Endothelial cell of umbilical vein (primary cell): ENCODE measurements at places on chromosomes 7 and 10. TPM values are rescaled to one million over a fixed set of nuclear protein-coding genes. Genes with fewer than 3 reads are reported as not detected.
A peak's percentile ranks its signal among the peaks of the same experiment; 100 is the strongest.

The SPDYE2B gene
- not detected in 2 replicates for total RNA-seq

The ARL5B gene
- 19.1 and 19.4 TPM in 2 replicates for total RNA-seq

The GIMAP2 gene
- total RNA-seq: 26.2 and 27.9 TPM in 2 replicates

DNA sequence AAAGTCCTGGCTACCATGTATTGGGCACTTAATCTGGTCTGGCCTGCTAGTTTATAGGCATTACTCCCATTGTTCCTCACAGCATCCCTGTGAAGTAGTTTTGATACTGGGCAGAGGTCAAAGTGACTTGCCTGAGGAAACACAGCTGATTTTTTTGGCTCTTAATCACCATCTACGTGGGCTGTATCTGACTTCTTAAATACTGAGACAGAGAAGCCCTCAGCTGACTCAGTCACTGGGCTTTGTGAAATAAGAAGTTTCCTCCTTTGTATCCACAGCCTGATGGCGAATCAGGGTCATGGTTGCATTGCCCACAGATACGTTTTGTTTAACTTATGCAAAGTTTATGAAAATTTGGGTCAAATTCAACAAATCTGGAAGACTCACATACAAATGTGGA lies 13.2 kb downstream of the TACR2 start:
- H3K27ac ChIP-seq: no peak overlapping the region
- peaks cover 6% of the 10 kb centered on the region for H3K4me1 ChIP-seq
- no peak overlapping the region for H3K4me3 ChIP-seq
- DNase-seq: peak; percentile 66
- H3K27me3 ChIP-seq: no peaks in the 10 kb centered on the region
- H3K36me3 ChIP-seq: peaks cover 6% of the 10 kb centered on the region

DNA sequence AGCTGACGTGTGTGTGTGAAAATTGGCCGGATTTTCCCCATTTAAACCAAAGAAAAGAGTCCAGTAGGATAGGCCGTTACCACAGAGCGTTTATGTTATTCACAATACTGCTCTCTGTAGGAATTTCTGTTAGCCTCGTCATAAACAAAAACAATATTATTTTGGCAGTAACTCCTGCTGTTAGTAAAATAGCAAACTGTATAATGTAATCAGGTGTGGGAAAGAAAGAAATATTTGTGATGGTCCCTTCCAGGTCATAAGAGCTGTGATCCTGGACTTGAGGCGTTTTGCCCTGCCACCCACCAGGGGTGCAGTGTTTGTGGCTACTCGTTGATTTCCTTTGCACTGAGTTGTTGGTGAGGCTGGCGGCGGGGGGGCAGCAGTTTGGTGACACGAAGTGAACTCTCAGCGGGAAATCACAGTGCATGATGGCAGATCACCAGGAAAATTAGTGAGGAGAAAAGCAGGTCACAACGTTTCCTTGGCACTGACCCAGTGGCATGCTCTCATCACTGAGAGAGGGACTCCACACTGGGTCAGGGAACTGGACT lies 2.8 kb downstream of the EEPD1 start:
- no peaks in the 10 kb centered on the region for H3K36me3 ChIP-seq
- H3K4me3 ChIP-seq: no peak overlapping the region
- H3K27ac ChIP-seq: no peak overlapping the region
- H3K4me1 ChIP-seq: peaks cover 4% of the 10 kb centered on the region
- no peak for DNase-seq

- no peaks in the 10 kb centered on the region for H3K27me3 ChIP-seq
- no peaks in the 10 kb centered on the region for H3K36me3 ChIP-seq
- no peak overlapping the region for H3K4me3 ChIP-seq
- DNase-seq: no peak
- no peaks in the 10 kb centered on the region for H3K4me1 ChIP-seq
Observed at GRCh38 chr10:44689368-44689767, 221.8 kb upstream of the TMEM72 start.

GRCh38 chr7:101718363-101719122 lies 89.4 kb upstream of the MYL10 start:
- H3K27ac ChIP-seq: no peak overlapping the region
- no peaks in the 10 kb centered on the region for H3K4me1 ChIP-seq
- no peaks in the 10 kb centered on the region for H3K36me3 ChIP-seq
- no peak for DNase-seq
- H3K27me3 ChIP-seq: no peaks in the 10 kb centered on the region
- no peak overlapping the region for H3K4me3 ChIP-seq

- no peak overlapping the region for H3K4me3 ChIP-seq
- DNase-seq: peak; percentile 60
- no peaks in the 10 kb centered on the region for H3K36me3 ChIP-seq
- H3K4me1 ChIP-seq: peaks cover 45% of the 10 kb centered on the region
- H3K27ac ChIP-seq: peak overlapping the region; percentile 98
- no peaks in the 10 kb centered on the region for H3K27me3 ChIP-seq
Observed at GRCh38 chr10:31709028-31709427, 219.6 kb downstream of the ARHGAP12 start.

DNA sequence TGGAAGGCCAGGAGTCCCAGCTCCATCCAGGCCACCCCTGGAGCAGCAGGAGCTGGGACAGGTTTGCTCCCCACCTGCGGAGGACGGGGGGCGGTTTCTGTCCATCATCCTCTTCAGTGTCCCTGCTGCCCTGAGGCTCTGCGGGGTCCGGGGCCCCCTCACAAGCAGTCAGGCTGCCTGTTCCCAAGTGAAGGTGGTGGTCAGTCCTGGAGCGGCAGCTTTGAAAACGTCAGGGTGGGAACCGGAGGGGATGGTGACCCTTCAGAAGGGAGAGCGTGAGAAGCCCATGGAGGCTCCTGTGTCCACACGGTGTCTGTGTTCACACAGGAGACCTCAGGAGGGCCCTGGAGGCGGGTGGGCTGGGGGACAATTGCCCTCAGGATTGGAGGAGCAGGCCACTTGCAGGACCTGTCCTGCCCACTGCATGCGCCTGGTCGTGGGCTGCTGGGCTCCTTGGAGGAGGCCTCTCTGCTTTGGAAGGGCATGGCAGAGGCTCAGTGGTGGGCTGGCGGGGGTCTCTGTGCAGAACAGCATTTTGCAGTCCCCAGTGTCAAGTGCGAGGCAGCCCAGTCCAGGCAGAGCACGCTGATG lies 49.3 kb upstream of the INPP5A start:
- no peaks in the 10 kb centered on the region for H3K27me3 ChIP-seq
- no peak for DNase-seq
- H3K4me1 ChIP-seq: no peaks in the 10 kb centered on the region
- H3K36me3 ChIP-seq: no peaks in the 10 kb centered on the region

- H3K4me1 ChIP-seq: no peaks in the 10 kb centered on the region
- H3K4me3 ChIP-seq: no peak overlapping the region
- no peak for DNase-seq
- H3K27ac ChIP-seq: no peak overlapping the region
- H3K36me3 ChIP-seq: no peaks in the 10 kb centered on the region
- no peaks in the 10 kb centered on the region for H3K27me3 ChIP-seq
Observed at GRCh38 chr10:98215373-98215772, 52.6 kb downstream of the LOXL4 start.

- peak overlapping the region; percentile 36 for H3K4me3 ChIP-seq
- peak; percentile 94 for DNase-seq
- H3K4me1 ChIP-seq: peaks cover 18% of the 10 kb centered on the region
- H3K36me3 ChIP-seq: no peaks in the 10 kb centered on the region
Observed at GRCh38 chr7:41705109-41705901, 2.4 kb upstream of the INHBA start.

GRCh38 chr7:43458330-43459018 lies 124.4 kb upstream of the STK17A start:
- DNase-seq: no peak
- H3K36me3 ChIP-seq: no peaks in the 10 kb centered on the region
- peaks cover 2% of the 10 kb centered on the region for H3K27me3 ChIP-seq

- no peaks in the 10 kb centered on the region for H3K27me3 ChIP-seq
- H3K27ac ChIP-seq: no peak overlapping the region
- no peak overlapping the region for H3K4me3 ChIP-seq
Observed at GRCh38 chr7:116713918-116714317, 41.9 kb downstream of the MET start.
